ENCODE measurements at places on chromosomes 11 and 22. TPM values are rescaled to one million over a fixed set of nuclear protein-coding genes. Genes with fewer than 3 reads are reported as not detected.

GRCh38 chr11:110032957-110033570 lies 60.1 kb upstream of the ZC3H12C start:
- no peak for DNase-seq

LDHAL6A gene
- not detected for total RNA-seq

DNA sequence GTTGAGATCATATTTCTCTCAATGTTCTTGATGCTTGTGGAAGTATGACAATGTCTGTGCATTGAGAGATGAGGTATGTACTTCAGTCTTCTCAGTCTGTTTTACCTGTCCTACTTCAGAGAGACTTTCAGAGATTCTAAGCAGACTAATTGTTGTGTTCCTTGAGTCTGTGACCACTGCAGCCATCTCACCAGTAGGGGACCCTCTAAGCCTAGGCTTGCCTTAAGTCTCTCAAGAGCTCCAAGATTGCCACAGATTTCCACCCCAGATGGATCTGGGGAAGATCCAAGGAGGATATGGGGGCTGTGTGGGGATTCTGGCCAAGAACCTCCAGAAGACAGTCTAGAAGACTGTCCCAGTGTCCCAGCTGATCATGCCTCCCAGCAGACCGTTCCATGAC lies 179.9 kb upstream of the PLET1 start:
- DNase-seq, result no peak

GRCh38 chr11:124865902-124866851 lies 945 bp downstream of the ROBO3 start:
- no peak for DNase-seq

IL17REL gene
- total RNA-seq, result not detected

- DNase-seq, result no peak
These were observed 60.0 kb downstream of the FAM181B start for GRCh38 chr11:82673631-82674030.

DNA sequence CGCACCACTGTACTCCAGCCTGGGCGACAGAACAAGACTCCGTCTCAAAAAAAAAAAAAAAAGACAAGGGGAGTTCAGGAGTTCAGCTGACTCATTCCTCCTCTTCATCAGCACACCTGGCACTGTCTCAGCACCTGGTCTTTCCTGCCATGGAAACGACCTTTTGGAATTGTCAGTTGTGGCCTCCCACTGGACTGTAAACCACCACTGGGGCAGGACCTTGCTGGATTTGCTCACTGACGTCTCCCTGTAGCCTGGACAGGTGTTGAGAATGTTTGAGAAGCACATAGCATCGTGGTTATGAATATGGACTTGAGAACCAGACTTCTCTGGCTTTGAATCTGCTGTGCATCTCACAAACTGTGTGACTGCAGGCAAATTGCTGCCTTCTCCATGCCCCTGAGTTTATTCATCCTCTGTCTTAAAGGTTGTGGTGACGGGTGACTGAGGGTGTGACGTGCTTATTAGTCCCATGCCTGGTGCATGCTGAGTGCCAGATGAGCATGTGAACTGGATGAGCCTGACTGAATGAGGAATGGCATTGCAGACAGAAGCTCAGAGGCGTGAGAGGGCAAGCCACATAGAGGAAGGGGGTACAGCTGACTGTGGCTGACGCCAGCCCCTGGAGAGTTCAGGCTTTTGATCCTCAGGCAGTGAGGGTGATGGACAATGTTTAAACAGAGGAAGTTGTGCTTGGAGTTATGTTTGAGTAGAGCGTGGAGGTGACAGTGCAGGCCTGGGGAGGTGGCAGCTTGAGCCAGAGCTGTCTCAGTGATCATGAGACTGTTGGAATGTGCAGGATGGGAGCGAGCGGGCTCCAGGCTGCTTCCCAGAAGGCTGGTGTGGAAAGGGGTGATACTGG lies 12.7 kb downstream of the TOM1 start:
- peak; percentile 54 for DNase-seq

Measured in left cardiac atrium (tissue), 4 donors.